ENCODE measurements at places on chromosomes 12 and 14.
A peak's percentile ranks its signal among the peaks of the same experiment; 100 is the strongest.

- DNase-seq = no peak
Observed at GRCh38 chr12:93847517-93848474, 170.6 kb downstream of the CRADD start.

DNA sequence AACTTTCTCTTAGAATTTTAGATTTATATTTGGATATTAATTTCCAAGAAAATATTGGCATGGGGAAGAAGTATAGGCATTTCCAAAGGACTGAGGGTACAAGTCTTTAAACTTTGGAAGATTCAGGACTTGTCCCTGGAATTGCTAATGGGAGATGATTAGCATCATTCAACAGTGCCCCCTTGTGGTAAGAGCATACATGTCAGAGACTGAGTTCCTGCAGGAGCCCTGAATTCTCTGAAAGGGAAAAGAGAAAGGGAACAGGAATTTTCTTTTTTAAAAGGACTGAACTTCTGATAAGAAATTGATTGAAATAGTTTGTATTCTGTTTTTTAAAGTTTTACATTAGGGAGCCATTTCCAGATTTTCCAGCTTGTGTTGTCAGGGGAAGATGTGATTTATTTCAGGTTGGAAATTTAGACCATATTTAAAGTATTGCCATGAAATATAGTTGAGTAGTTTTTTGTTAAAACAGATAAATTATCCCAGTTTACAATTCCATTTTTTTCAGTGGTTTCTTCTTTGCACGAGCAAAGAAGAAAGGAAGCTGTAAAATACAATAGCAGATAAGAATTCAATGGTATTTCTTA, 44.0 kb upstream of the REP15 start:
- no peak for DNase-seq

DNA sequence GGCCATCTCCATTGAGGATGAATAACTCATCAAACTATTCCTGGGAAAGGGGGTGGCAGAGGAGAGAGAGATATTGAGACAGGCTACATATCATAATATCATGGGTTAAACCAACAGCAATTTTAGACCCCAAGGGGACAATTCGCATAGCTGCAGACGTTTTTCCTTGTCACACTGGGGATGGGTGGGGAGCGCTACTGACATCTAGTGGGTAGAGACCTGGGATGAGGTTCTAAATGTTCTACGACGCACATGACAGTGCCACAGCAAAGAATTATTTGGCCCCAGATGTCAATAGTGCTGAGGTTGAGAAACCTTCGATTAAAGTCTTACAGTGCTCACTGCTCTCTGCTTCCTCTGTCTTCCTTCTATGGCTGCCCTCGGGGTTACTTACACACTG, 425.6 kb downstream of the NRXN3 start:
- no peak for DNase-seq

DNA sequence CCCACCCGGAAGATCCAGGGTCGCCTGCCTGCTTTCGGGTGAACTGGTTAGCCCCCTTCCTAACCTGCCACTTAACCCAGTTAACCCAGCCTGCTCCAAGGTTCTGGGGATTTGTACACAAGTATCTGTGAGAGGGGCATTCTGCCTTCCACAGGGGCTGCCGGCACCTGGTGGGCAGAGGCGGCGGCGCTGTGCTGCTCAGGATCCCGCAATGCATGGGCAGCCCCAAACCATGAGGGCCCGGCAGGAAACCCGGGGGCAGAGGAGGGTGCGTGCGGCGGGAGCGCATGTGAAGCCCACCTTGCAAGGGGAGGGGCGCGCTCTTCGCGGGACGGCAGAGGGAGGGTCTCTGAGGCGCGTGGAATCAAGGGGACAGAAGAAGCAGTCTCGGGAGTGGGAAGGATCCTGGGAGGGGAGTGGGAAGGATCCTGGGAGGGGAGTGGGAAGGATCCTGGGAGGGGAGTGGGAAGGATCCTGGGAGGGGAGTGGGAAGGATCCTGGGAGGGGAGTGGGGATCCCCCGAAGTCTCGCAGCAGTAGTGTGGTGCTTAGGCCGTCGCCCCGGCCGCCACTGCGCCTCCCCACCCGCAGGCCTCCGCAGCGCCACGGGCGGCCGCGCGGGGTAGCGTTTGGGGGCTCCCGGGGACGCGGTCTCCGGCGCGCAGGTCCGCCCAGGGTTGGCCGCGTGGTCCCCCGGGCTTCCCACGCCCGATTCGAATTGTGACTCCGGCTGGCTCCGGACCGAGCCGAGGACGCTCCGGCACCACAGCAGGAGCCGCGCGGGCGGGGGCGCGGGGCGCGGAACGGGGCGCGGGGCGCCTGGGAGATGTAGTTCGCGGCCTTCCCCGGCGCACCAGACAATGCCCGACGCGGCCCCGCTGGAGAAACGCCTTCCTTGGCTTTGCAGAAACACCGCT, 4.9 kb upstream of the MTA1 start:
- DNase-seq = peak; percentile 46

GRCh38 chr14:65101631-65102440, 481 bp downstream of the MAX start:
- no peak for DNase-seq
